G401 (cell line): ENCODE measurements at places on chromosomes 4 and X.

- no peak for DNase-seq
Observed at GRCh38 chr4:173485164-173485563, 44.9 kb downstream of the HAND2 start.

DNA sequence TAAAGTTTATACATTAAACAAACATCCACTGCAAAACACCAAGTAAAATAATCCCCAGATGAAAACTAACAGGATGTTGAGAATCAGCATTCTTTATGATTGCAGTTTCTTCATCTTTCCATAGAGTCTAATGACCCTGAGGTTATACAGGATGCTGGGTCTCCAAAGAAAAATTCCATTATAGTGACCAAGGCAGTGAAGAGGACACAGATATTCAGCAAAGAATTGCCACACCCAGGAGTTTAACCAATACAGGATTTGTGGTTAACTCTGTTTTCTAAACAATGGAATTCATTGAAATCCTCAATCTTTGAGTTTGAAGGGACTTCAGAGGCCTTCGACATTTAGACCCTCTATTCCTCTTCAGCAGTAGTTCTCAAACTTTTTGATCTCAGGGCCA lies 76.2 kb upstream of the ESX1 start:
- no peak for DNase-seq

DNA sequence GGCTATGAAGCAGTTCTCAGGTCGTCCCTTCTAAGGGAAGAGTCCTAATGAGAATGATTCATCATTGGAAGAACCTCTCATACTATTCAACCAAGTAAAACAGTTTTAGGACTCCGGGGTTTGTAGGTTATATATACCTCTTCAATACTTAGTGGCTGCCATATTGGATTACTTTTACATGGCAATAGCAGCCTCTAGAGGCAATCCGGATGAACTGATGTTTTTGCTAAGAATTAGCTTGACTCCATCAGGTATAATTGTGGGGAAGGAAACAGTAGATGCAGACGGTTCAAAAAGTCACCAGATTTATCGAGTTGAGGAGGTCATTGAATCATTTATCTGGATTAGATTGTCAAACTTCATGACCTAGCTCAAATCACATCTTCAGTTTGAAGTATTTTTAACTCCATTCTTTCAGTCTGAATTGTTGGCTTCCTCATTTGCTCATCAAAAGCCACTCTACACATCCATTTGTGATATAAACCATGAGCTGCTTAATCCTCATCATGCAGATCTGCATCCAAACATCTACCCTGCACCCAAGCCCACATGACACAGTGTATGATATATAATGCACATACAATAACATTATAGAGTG lies 28.4 kb downstream of the GUCY1B1 start:
- DNase-seq: peak; percentile 43

- DNase-seq: no peak
Observed at GRCh38 chr4:113016377-113016776, 33.1 kb upstream of the ANK2 start.

DNA sequence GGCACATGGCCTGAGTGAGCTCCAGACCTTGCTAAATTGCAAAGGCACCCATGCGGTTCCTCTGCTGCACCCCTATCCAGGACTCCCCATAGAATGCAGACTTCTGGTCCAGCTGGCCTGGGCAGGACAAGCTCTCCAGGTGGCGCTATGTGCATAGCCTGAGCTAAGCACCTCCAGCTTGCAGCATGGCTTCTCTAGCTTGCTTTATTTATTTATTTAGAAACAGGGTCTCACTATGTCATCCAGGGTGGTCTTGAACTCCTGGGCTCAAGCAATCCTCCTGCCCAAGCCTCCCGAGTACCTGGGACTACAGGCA lies 5.5 kb upstream of the WFS1 start:
- DNase-seq: peak; percentile 18

DNA sequence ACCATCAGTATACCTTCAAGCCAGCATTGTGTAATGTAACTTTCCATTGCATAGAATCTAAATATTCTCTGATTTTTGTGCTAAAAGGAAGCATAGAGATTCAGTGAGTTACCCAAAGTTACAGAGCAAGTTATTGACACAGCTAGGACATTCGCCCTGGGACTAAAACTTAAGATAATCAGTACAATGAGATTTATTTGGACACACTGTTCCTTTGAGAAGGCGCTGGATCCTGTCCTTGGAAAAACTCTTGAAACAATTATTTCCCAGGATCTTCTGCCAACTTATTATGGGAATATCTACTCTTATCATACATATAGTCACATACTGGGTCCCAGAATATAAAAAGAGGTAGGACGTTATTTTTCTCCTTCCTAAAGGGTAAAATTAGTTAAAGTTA lies 392.0 kb downstream of the UBE2NL start:
- DNase-seq: no peak

GRCh38 chrX:3962511-3963311 lies 249.3 kb upstream of the PRKX start:
- DNase-seq: peak; percentile 25

GRCh38 chrX:19535476-19535875 lies 20.2 kb upstream of the MAP3K15 start:
- no peak for DNase-seq

- DNase-seq: no peak
Observed at GRCh38 chr4:108109997-108110416, 58.7 kb downstream of the LEF1 start.

DNA sequence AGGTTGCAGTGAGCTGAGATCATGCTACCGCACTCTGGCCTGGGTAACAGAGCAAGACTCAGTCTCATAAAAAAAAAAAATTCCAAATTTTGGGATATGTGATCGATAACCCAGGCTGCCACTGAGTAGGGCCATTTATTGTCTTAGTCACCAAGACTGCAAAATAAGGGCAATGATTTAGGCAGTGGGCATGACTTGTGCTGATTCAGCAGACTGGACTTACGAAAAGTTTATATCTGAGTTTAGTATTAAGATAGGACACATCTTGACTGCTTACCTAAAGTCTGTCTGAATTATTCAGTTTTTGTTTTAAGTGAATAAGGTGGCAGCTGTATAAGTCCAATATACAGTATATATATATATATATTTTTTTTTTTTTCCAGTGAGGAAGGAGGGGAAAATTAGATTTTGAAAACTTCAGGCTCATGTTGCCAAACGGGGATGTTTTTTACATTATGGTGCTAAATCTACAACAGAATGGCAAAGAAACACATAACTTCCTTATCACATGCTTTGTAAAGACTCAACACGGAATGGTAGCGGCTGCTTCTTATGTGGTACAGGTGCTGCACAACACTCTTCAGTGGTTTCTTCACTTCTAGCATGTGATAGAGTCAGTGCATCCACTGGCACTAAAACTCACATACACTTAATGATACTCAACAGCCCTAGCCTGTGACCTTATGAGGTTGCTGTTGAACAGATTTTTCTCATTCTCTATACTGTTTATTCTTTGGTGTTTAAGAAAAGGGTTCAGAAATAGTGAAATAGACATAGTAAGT lies 6.5 kb downstream of the TEX13D start:
- no peak for DNase-seq

DNA sequence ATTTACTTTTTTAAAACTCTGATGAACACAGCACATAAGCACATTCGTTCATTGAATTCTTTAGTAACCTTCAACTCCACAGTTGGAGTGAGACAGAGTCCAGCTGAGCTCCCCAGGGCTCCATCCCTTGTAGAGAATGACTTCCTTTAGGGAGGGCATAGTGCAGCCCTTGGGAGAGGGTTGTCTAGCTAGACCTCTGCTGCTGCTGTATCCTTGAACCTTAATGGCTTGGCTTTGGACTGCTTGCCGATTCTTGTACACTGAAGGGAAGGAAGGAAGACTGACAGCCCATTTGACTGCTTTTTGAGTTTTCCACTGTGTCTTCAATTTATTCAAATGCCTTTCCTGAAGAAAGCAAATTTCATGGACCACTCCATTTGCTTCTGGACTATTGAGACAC lies 19.4 kb upstream of the FGG start:
- no peak for DNase-seq

DNA sequence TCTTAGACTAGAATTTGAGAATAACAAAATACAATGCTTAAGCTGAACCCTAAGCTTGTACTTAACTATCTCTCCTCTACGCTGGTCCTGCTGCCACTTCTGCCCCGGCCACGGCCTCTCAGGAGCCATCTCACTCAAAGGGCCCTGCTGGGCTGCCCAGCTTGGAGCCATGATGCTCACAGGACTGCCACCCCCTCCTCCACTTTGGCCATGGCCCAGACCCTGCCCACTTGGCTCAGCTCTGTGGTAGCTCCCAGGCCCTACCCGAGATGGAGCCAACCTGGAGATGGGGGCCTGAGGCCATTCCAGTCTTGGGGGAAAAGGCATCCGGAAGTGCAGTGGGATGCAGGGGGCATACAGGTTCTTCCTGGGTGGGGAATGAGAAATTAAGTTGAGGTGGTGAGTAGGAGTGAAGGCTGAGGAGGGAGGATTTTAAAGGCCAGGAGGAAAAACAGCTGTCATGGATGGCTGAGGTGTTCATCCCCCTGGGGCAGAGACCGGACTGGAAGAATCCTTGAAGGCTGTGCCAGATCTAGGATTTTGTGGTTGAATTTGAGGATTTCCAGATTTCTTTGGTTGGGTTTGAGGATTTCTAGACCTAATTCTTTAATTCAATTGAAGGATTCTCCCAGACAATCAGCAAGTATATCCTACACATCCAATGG lies 824 bp downstream of the SASH3 start:
- no peak for DNase-seq

DNA sequence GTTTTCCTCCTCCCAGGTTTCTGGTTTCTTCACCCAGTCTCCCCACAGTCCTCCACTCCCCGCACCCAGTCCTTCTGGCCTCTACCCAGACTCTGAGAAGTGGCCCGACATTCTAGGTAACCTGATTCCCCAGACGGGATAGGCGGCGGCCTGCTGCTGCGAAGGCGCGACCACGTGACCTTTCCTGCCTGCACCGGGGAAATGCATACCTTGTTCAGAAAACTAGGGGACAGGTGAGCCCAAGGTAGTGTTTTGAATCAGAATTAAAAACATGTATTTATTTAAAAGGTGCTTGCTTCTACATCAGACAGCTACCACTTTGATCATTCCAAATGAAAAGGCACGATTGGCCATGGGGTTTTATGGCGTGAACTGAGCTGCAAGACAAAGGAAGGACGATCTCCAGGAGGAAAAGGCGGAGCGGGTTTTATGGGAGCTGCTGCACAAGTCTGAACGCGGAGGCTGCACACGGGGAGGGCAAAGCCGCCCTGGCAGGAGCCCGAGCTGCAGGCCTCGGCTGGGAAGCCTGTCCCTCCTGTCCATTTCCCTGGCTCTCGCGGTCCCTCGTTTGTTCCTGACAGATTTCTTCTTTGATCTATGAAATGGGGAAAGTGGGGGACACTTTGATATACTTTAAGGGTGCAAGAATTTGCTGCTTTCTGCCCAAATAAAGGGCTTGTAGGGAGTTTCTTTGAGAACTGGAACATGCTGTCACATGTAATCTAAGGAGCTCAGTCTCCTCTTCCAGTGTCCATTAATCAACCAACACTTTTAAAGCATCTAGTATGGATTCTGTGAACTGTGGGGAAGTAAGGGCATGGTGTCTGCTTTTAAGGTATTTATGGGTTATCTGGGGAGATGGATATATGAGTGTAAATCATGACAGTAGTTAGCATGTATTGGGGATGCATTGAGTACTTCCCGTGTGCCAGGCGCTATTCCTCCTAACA lies 150.9 kb downstream of the SPRY1 start:
- DNase-seq: no peak

DNA sequence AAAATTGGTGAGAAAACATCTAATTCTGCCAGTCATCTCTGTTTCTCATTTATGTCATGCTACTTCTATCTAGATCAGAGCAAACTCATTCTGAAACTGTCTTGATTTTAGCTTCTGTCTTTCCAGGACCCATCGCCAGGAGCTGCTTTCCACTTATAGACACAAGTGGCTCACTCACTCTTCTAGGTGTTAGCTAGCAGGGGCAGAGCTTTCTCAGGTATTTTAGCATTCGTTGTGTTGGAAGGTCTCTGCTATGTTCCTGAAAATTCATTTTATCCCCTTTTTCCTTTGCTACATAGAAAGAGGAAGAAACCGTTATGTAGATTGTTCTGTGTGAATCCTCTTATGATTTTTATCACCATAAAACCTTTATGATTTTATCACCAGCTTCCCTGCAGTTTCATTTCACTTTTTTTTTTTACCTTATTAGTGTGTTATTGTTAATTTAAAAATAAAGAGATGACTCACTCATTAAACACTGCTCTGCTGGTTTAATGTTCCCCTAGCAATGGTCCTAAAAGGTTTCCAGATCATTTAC lies 246.6 kb upstream of the AADAT start:
- no peak for DNase-seq

DNA sequence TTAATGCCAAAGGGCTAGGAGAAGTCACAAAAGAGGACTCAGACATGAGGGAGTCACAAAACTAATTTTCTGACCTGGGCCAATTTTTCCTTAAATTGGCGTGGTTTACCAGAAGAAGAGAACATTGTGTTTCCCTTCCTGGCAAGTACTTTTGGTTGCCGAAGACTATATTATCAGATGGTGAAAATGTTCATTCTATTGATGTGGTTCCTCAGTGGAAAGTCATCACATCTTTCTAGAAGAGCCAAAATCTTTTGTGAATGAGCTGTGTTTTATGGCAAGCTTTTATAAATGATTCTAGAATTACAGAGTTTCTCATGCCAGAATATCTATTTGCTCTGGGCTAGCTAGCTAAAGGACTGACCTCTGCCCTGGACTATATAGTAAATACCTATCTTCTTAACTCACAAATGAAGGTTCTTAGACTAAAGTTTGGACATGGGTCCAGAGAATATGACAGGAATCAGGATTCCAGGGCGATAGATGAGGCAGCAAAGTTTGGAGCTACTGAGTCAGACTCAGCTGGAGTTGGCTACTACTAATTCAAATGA lies 288.9 kb downstream of the IL1RAPL2 start:
- no peak for DNase-seq

- DNase-seq: no peak
Observed at GRCh38 chr4:15996773-15997172, 33.8 kb upstream of the FGFBP2 start.

- peak; percentile 13 for DNase-seq
Observed at GRCh38 chr4:141636082-141636770, at the start of gene IL15. Gene IL15, plus strand, starts transcription at chr4:141636583. Its CDS starts 82,882 bp downstream, at chr4:141719465.

- DNase-seq: peak; percentile 31
Observed at GRCh38 chr4:145066063-145066501, 31.9 kb downstream of the ANAPC10 start.

DNA sequence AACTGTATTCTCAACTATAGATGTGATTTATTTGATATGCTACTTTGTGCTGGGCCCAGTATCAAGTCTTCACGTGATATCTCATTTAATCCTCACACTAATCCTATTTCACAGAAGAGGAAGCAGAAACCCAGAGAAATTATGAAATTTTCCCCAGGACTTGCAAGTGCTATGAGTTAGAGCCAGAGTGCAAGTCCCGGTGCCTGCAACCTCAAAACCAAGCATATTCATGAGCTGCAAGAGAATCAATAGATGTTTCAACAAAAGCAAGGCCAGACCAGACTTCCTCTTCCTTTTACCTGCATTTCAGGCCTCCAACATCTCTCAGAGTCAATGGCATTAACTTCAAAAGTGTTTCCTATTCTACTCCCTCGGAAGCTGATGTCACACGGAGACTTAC lies 92.2 kb upstream of the GATB start:
- no peak for DNase-seq
